Osteoblast (primary cell): ENCODE measurements at places on chromosomes 11 and 22. TPM values are rescaled to one million over a fixed set of nuclear protein-coding genes. Genes with fewer than 3 reads are reported as not detected.

DNA sequence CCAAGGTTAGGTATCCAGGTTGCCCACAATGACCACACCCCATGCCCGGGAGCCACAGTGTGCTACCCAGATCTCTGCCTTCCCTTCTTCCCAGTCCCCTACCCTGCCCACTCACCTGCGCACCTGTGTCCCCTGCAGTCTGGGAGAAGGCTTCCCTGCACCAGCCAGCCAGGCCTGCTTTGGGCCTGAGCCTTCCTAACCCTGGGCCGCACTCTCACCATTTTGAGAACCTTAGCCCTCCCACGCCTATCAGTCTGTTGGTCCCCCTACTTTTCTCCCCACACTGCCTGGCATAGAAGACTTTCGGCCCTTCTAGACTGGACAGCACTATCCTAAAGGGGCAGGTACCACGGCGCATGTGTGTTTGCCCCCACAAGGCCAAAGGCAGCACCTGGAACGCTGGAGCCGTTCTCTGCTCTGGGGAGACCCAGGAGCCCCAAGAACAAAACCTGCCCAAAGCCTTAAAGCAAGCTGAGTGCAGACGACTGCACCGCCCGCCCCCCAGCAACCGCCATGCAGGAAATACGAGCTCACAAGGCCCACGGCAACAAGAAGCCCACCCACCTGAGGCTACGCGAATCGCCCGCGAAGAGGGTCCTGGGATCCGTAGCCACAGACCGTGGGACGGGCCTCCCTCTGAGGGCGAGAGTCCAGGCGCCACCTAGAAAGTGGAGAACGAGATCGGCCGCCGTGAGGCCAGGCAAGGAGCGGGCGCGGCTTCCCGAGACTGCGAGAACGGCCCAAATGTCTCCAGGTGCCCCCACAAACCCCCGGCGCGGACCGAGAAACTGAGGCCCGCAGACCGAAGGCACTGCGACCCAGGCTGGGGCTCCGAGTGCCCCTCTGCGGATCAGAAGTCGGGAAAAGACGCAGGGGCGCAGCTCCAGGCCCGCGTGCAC is 546 bp downstream of the GNB1L start:
- DNase-seq, result peak; percentile 73
- H3K4me3 ChIP-seq, result peak overlapping the region; percentile 99
- H3K36me3 ChIP-seq, result peaks cover 29% of the 10 kb centered on the region
- no peaks in the 10 kb centered on the region for H3K27me3 ChIP-seq
- H3K4me1 ChIP-seq, result peaks cover 27% of the 10 kb centered on the region
- H3K27ac ChIP-seq, result peak overlapping the region; percentile 70

GRCh38 chr11:45096636-45097035 is 49.8 kb upstream of the PRDM11 start:
- H3K4me3 ChIP-seq, result no peak overlapping the region
- H3K27me3 ChIP-seq, result peaks cover 37% of the 10 kb centered on the region
- no peaks in the 10 kb centered on the region for H3K36me3 ChIP-seq

- no peak overlapping the region for H3K4me3 ChIP-seq
- no peaks in the 10 kb centered on the region for H3K27me3 ChIP-seq
- no peaks in the 10 kb centered on the region for H3K36me3 ChIP-seq
- H3K4me1 ChIP-seq, result no peaks in the 10 kb centered on the region
Observed at GRCh38 chr22:17479135-17479534, 84.2 kb upstream of the SLC25A18 start.

DNA sequence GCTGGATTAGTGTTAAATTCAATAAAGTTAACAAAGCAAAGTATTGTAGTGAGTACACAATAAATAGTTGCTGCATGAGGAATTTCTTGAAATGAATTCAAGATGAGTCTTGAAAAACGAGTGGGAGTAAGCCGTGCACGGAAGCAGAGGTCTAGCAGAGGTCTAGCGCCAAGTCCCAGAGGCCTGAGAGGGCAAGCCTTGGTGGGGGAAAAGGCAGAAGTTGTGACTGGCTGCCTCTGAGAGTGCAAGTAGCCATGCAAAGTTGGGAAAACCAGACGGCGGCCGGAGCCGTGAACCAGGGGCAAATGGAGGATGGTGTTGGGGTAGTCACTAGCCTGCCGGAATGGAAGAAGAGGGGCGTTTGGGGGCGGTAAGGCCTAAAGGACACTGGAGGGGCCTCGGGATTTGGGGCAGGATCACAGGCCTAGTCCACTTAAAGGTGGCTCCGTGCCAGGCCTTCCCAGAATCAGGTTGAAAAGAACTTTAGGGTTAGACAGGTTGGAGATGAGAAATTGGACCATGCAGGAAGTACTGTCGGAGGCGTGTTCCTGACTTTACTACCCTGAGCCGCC is 379 bp upstream of the SLC3A2 start:
- peak; percentile 95 for DNase-seq
- H3K27me3 ChIP-seq, result no peaks in the 10 kb centered on the region
- H3K4me1 ChIP-seq, result peaks cover 41% of the 10 kb centered on the region

GRCh38 chr11:130581646-130582045 is 133.2 kb downstream of the ADAMTS15 start:
- H3K4me1 ChIP-seq, result peaks cover 34% of the 10 kb centered on the region
- H3K4me3 ChIP-seq, result no peak overlapping the region
- DNase-seq, result no peak
- H3K27ac ChIP-seq, result peak overlapping the region; percentile 89

- DNase-seq, result no peak
- peaks cover 4% of the 10 kb centered on the region for H3K36me3 ChIP-seq
- peaks cover 3% of the 10 kb centered on the region for H3K4me1 ChIP-seq
- H3K27ac ChIP-seq, result no peak overlapping the region
- no peaks in the 10 kb centered on the region for H3K27me3 ChIP-seq
Observed at GRCh38 chr22:35940166-35940565, 88.5 kb downstream of the RBFOX2 start.

- no peak overlapping the region for H3K4me3 ChIP-seq
- H3K27ac ChIP-seq, result no peak overlapping the region
- H3K27me3 ChIP-seq, result peaks cover 80% of the 10 kb centered on the region
- no peak for DNase-seq
Observed at GRCh38 chr11:69986830-69987229, 91.3 kb upstream of the ANO1 start.

The SSH3 gene
- 13.3 and 25.0 TPM in 2 replicates for total RNA-seq

DNA sequence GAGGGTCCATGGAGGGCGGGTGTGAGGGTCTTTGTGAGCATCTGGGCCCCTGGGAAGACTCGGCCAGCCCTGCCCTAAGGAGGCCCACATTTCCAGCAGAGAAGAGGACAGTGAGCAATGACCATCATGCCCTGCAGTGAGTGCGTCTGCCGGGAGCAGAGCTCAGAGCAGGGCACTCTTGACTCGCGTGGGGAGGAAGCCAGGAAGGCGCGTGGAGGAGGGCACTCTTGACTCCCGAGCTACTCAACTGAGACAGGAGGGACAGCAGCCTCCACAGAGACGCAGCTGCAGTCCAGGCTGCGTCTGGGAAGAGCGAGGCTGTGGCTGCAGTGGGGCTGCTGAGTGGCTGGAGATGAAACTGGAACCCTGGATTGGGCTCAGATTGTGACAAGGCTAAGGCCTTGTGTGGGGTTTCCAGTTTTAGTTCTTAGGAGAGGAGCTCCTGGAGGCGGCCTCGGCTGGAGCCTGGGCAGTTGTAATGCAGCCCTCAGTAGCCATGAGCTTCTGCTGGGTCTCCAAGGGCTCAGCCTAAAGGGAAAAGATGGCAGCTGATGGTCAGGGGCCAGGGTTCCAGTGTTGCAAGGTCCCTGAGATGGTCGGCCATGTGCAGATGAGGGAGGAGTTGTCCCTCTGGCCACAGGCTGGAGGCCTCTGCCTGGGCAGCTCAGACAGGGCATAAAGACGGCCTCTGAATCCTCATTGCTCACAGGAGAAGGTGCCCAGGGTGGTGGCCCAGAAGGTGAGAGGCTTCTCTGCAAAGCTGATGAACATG is 264.7 kb upstream of the B3GAT1 start:
- H3K36me3 ChIP-seq, result no peaks in the 10 kb centered on the region
- no peak for DNase-seq
- no peak overlapping the region for H3K4me3 ChIP-seq
- no peaks in the 10 kb centered on the region for H3K4me1 ChIP-seq
- no peaks in the 10 kb centered on the region for H3K27me3 ChIP-seq

The TMEM191C gene
- total RNA-seq, result 0.59 and 0.72 TPM in 2 replicates

The MPZL3 gene
- total RNA-seq, result 1.5 and 1.8 TPM in 2 replicates

The LRP5 gene
- total RNA-seq, result 16.3 and 18.6 TPM in 2 replicates

The CATSPERZ gene
- 0.29 TPM in 1 of 2 replicates, not detected in the other for total RNA-seq

DNA sequence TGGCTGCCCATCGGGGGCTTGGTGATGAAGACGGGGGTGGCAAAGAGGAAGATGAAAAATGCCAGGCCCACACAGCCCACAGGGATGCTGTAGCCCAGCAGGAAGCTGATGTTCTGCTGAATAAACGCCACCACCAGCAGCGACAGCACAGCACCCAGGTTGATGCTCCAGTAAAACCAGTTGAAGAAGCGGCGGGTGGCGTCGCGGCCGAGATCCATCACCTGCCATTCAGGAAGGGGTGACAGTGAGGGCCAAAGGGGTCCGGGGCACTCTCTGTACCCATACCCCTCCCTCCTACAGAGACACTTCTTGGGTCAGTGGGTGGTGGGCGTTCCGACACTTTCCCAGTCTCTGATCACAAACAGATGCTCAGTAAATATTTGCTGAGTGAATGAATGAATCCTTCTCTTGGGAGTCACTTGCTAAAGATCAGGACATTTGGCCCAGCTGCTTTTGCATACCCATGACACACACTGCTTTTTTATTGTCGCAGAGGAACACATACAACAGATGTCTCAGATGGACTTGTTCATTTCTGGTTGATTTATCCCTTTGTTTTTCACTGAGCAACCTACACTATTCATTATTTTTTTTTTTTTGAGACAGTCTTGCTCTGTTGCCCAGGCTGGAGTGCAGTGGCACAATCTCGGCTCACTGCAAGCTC is 5.2 kb downstream of the SLC15A3 start:
- H3K4me3 ChIP-seq, result no peak overlapping the region
- H3K36me3 ChIP-seq, result no peaks in the 10 kb centered on the region
- no peaks in the 10 kb centered on the region for H3K27me3 ChIP-seq
- no peaks in the 10 kb centered on the region for H3K4me1 ChIP-seq
- no peak for DNase-seq
- no peak overlapping the region for H3K27ac ChIP-seq

GRCh38 chr11:17529844-17530185 is 14.4 kb downstream of the USH1C start:
- no peaks in the 10 kb centered on the region for H3K36me3 ChIP-seq
- no peak overlapping the region for H3K4me3 ChIP-seq
- DNase-seq, result peak; percentile 83
- peaks cover 38% of the 10 kb centered on the region for H3K27me3 ChIP-seq

- no peaks in the 10 kb centered on the region for H3K36me3 ChIP-seq
- DNase-seq, result no peak
- no peak overlapping the region for H3K4me3 ChIP-seq
Observed at GRCh38 chr22:23047265-23047664, 23.1 kb upstream of the GNAZ start.

The PACS1 gene
- 38.0 and 39.8 TPM in 2 replicates for total RNA-seq

DNA sequence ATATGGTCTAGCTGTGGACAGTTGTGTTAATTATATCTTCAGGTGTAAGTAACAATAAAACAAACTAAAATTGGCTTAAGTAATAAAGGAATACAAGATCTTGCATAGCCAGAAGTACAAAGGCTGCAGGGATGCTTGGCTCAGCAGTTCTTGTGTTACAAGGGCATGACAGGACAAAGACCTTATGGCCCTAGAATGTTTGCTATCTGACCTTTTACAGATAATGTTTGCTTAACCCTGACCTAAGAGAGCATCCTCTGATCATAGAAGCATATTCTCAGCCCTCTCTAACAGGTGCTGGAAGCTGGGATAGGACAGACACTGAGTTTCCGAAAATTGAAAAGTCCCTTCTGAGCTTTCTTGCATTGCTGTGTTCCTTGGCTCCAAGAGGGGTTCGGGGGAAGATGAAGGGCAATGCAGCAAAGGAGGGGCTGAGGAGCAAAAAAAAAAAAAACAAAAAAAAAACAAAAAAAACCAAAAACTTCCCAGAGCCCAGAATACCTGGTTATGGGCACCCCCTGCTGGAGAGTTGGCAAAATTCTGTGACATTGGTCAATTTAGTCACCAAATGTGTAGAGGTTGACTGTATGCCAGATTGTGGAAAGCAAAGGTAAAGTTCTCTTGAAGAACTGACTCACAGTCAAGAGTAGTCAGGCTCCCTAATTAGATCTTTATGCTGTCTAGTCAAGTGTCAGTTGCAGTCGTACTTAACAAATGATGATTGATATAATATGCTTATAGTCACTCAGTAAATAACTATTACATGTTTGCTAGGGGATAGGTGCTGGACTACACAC is 10.4 kb upstream of the HIKESHI start:
- H3K36me3 ChIP-seq, result no peaks in the 10 kb centered on the region
- peak; percentile 39 for DNase-seq
- no peaks in the 10 kb centered on the region for H3K27me3 ChIP-seq
- no peak overlapping the region for H3K27ac ChIP-seq

DNA sequence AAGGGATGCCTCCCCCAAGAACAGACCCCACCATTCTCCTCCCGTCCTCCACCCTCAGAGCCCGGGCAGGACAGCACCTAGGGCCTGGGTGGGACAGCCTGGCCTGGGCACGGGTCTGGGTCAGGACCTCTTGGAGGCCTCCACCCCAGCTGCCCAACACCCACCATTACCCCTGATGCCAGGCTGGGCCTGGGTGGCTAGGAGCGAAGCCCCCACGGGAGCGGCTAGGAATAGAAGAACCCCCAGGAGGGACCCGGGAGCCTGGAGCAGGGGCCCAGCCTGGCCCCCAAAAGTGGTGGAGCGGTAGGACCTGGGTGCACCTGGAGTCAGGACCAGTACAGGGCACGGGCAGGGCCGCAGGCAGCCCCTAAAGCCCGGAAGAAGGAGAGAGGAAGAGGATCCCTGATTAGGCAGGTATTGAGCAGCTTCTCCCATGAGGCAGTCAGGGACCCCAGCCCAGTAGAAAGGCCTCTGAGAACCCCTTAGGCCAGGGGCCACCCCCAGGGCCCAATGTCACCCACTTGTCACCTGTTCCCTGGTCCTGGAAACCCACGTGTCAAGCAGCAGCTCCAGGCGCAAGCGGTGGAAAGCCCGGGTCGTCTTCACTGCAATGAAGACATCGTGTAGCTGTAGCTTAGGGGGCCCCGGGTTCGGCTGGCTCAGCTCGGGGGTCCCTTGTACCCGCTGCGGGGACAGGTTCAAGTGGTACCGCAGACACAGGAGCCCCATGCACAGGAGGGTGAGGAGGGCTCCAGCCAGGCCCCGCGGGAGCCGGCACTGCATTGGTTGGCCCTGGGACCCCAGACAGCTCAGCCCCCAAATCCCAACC is 575 bp downstream of the MFNG start:
- H3K36me3 ChIP-seq, result peaks cover 3% of the 10 kb centered on the region
- DNase-seq, result peak; percentile 62
- H3K4me3 ChIP-seq, result no peak overlapping the region
- H3K27ac ChIP-seq, result no peak overlapping the region
- no peaks in the 10 kb centered on the region for H3K27me3 ChIP-seq

The DUSP8 gene
- total RNA-seq, result under 0.01 TPM in 2 replicates

GRCh38 chr11:11966354-11966741 is 42.1 kb downstream of the DKK3 start:
- DNase-seq, result no peak
- H3K27me3 ChIP-seq, result no peaks in the 10 kb centered on the region
- no peak overlapping the region for H3K27ac ChIP-seq

The HPX gene
- total RNA-seq, result 0.59 and 1.1 TPM in 2 replicates

- H3K4me1 ChIP-seq, result peaks cover 5% of the 10 kb centered on the region
- no peaks in the 10 kb centered on the region for H3K27me3 ChIP-seq
- H3K27ac ChIP-seq, result no peak overlapping the region
- no peak overlapping the region for H3K4me3 ChIP-seq
- DNase-seq, result no peak
Observed at GRCh38 chr11:17218403-17218802, 10.6 kb upstream of the PIK3C2A start.

GRCh38 chr11:35764417-35764816 is 101.8 kb downstream of the TRIM44 start:
- DNase-seq, result no peak
- H3K4me1 ChIP-seq, result no peaks in the 10 kb centered on the region
- H3K36me3 ChIP-seq, result no peaks in the 10 kb centered on the region
- no peak overlapping the region for H3K27ac ChIP-seq
- no peaks in the 10 kb centered on the region for H3K27me3 ChIP-seq
